ENCODE measurements at places on chromosomes 3 and 15.
A peak's percentile ranks its signal among the peaks of the same experiment; 100 is the strongest.

DNA sequence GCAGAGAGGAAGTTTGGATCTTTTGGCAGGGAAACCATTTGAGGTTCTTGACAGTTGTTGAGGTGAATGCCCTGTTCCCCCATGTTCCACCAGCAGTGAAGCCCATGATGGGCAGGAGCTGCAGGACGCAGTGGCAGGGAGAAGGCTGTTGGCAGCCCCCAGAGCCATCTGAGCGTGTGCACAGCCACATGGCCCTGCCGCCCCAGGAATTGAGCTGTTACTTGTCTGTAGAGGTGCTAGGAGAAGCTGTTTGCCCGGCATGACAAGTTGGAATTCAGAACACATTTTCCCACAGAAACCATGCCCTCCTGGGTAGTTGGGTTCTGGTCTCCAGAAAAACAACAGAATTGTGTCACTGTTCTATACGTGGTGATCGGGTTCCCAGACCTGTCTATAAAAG, 218.2 kb upstream of the NR2E3 start:
- no peak for DNase-seq

DNA sequence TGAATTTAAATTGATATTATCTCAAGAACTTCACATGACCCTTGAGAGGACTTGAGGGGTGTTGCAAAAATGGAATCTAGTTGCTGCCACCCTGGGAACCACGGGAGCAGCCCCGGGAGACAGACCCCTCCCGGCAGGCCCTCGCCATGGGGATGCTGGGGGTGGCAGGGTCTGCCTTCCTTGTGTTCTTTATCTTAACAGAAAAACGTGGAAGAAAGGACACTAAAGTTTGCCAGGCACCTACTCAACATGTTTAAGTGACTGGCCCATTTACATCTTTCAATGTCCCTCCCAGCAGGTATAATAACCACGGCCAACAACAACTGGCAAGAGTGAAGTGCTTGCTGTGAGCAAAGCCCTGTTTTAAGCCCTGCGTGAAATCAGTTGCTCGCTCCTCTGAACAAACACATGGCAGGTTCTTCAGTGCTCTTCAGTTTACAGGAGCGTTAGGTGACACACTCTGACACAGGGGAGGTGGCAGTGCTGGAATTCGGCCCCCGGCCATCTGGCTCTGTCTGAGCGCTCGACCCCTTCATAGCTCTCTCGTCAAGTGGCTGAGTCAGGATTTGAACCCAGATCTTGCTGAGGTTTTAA, 112.5 kb downstream of the ASB7 start:
- no peak for DNase-seq

DNA sequence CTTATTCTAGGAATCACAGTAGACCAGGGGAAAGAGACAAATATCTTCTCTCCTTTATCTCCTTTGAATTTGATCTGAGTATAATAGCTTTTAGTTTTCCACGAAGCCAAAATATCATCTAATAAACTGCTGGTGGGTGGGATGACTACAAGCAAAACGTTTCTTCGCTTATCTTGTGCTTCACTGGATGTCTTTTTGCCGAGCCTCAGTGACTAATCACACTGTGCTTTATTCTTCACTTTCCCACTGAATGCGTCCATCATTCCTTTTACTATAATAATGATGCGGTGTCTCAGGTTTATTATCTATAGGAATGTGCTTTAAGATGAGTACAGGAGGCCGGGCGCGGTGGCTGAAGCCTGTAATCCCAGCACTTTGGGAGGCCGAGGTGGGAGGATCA, 32.5 kb downstream of the CEP152 start:
- DNase-seq: no peak

GRCh38 chr3:27127195-27127594, 242.0 kb downstream of the NEK10 start:
- no peak for DNase-seq

DNA sequence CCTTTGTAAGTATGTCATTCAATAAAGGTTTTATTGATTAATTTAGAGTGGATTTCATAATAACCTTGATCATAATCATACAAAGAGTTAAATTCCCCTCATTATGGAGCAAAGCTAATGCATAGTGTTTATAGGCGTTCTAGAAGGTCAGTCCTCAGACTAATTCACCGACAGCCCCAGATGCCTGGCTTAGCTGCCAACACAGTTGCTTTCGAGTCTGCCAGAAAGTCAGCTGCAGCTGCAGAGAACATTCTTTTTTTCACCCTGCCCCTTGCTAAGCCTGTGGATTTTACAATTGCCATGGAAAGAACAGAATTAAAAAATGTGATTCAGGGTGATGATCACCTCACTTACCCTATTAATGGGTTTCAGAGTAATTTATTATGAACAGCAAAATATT, 21.2 kb downstream of the CADM2 start:
- DNase-seq: no peak

DNA sequence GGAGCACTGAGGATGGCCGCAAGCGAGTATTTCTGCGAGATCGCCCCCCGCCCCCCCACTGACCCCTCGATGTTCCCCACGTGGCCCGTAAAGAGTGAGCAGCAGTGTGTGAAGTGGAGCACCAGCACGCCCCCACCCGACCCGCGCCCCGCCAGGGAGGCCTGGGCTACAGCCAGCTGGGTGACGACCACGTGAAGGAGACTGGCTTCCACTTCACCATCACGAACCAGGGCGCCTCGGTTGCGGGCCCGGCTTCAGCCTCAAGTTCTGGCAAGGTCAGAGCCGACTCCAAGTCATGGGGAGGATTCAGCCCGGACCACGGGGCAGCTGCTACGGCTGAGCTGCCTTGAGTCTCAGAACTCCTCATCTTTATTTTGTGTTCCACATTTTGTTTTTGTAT, 2.4 kb upstream of the RNU5B-1 start:
- DNase-seq: no peak

DNA sequence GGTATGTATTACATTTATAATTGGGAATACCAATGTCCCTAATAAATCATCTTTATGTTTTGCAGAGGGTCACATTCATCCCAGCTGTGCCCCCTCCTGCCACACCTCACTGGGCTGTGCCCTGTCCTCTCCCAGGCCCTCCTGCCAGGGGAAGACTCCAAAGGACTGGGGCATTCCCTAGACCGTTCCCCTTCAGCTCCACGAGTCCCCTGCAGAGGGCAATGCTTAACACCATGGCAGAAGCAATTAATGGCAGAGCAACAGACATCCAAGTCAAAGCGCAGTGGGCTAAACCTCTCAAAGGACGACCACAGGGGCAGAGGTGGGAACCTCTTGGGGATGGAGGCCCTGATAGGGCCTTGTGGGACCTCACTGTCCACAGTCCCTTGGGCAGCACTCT, 71.3 kb upstream of the SEC13 start:
- no peak for DNase-seq

DNA sequence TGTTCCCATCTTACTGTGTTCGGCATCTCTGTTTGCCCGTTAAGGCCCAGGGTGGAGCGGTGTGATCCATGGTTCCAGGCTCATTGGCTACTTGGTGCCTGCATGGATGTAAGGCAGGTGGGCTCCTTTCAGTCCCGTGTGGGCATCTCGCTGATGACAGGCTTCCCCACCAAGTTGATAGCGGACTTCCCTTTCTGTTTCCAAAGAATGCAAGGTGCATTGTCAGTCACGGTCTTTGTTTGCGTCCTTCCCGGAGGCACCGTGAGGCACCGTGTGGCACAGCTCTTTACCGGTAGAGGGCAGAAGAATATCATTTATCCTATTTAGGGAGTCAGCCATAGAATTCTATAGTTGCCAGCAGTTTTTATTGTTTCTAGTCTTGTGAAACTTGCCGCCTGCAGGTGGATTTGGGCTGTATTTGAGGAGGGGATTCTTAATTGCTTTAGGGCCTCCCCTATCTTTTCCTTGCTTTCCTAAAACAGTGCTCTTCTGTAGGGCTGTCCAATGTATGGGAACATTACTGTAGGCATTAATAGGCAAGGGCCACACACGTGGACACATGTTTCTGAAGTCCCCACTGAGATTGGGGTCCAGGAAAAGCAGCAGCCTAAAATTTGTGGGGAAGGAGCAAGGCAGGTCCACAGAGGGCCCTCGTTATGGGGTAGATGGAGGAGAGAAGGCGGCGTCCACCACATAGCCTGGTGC, 244.1 kb downstream of the SLCO3A1 start:
- DNase-seq: peak; percentile 38

DNA sequence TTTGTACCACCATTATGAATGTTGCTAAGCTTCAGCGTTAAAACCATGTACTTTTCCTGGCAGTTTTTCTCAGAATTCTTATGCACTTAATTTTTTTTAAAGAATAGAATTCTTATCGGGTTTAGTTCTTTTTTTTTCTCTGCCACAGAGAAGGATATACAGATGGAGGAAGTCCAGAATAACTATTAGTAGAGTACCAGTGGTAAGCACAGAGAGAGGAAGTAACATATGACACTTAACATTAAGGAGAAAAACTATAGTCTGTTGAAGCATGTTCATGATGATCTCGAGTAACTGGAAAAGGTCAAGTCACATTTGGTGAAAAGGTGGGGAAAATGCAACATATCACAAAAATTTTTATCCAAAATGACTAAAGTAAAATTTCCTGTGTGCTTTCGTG, 68.9 kb downstream of the RNF13 start:
- DNase-seq: no peak

- DNase-seq: no peak
Observed at GRCh38 chr3:32621466-32621865, 50.8 kb upstream of the DYNC1LI1 start.

- DNase-seq: no peak
Observed at GRCh38 chr3:149005416-149005815, 14.1 kb downstream of the GYG1 start.

- no peak for DNase-seq
Observed at GRCh38 chr3:78721771-78722543, 1045.8 kb downstream of the ROBO1 start.

- no peak for DNase-seq
Observed at GRCh38 chr3:155619118-155619915, 125.6 kb downstream of the PLCH1 start.

DNA sequence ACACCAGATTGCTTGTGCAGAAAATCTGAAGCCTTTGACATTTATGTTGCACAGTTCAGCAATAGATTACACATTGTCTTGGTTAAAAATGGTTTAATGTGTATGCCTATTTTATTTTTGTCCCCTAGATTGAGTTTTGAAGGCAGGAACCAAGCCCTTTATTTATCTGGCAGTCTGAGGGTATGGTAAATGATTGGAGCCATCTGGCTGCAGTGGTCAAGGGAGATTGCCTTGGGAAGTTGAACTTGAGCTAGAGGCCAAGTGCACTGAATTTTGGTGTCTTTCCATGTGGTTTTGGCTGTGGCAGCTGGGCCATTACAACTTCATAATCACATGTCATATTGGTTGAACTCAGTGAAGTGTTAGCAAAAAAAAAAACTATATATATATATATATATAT, 248.7 kb upstream of the C2CD4B start:
- DNase-seq: no peak

- no peak for DNase-seq
Observed at GRCh38 chr3:10935846-10936631, 56.5 kb upstream of the SLC6A1 start.

GRCh38 chr3:128486205-128486628, 6.8 kb downstream of the GATA2 start:
- no peak for DNase-seq
